Mucosa of descending colon (tissue), 3 donors: ENCODE measurements at places on chromosomes 16 and 17. TPM values are rescaled to one million over a fixed set of nuclear protein-coding genes. Genes with fewer than 3 reads are reported as not detected.

DNA sequence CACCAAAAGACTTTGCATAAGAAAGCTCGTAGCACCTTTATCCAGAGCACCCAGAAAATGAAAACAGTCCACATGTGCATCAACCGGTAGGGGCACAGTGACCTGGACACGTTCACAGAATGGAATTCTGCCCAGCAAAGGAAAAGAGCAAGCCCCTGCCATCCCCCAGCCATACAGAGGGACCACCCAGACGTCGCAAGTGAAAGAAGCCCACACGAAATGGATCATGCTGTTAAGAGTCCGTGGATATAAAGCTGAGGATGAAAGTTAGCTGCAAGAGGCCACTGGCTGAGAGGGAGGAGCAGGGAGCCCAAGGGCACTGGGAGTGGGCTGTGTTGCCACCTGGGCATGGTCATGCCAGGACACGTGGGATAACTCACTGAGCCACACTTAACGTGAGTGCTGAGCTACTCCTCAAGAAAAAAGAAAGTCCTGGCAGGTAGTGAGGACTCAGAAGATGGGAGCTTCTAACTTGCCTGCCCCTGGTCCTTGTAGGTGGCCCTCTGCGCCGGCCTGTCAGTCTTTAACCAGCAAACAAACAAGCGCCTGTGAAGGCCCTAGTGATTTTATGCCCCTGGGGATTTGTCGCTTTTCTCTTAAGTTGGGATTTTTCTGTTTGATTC lies 190.7 kb downstream of the C16orf95 start:
- DNase-seq = no peak

- DNase-seq = no peak
Observed at GRCh38 chr16:15483857-15484256, 49.5 kb downstream of the BMERB1 start.

- no peak for DNase-seq
Observed at GRCh38 chr17:60920107-60920506, 242.5 kb downstream of the BCAS3 start.

DNA sequence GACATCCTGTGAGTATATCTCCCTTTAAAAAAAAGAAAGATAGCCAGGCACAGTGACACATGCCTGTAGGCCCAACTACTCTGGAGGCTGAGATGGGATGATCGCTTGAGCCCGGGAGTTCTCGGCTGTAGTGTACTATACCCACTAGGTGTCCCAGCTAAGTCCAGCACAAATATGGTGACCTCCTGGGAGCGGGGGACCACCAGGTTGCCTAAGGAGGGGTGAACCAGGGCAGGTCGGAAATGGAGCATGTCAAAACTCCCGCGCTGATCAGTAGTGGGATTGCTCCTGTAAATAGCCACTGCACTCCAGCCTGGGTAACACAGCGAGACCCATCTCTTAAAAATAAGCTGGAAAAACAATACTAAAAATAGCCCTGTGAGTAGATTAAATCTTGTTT lies 29.4 kb downstream of the GINS2 start:
- peak; percentile 27 for DNase-seq

GRCh38 chr17:1830288-1830687 lies 483 bp downstream of the RPA1 start:
- peak; percentile 10 for DNase-seq

DNA sequence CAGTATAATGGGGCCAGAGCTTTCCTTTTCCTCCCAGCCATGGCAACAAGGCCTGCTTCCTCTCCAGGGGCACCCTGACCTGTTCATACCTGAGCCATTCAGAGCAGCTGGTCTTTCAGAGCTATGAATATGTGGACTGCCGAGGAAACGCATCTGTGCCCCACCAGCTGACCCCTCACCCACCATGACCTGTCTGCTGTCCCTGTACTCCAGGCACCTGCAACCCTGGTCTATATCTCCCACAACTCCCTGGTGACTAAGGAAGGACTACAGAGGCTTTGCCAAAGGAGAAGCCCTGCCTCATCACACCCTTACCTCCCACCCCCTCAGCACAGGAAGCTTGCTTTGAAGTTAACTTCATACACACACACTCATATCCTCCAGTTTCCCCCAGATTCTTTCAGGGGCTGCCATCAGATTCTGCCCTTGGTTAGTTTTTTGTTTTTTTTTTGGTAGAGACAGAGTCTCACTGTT lies 6.0 kb downstream of the TMEM106A start:
- no peak for DNase-seq

DNA sequence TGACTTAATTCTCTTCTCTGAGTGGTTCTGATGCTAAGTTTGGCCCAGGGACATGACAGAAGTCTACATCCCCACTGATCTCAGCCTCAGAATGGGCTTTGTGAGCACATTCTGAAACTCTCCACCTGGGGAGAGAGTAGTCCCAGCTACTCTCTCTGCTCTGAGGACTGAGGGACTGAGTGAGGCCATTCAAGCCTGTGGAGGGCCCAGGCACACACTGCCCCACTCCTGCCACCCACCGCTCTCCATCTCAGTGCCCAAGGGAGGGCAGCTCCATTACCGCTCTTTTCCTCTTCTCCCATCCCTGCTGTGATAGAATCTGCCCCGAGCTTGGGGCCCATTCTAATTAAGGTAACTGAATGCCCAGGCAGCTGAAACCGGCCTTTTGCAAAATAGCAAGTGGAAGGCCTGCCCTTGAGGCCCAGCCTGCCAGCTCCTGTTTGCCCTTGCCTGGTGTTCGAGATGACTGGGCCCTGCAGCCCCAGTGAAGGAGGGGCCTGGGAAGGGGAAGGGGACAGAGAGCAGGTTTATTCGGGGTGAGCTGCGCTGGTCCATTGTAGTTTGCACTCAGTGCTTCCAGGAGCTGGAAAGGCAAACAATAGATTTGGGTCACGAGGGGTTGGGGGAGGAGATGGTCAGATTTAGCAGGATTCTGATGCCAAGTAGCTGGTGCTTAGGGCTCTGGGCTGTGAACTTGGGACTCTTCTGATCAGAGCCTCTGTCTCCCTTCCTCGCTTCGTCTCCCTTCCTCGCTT lies 76.2 kb downstream of the RAB11FIP4 start:
- no peak for DNase-seq

- DNase-seq = no peak
Observed at GRCh38 chr16:56709443-56710040, 20.4 kb upstream of the NUP93 start.

DNA sequence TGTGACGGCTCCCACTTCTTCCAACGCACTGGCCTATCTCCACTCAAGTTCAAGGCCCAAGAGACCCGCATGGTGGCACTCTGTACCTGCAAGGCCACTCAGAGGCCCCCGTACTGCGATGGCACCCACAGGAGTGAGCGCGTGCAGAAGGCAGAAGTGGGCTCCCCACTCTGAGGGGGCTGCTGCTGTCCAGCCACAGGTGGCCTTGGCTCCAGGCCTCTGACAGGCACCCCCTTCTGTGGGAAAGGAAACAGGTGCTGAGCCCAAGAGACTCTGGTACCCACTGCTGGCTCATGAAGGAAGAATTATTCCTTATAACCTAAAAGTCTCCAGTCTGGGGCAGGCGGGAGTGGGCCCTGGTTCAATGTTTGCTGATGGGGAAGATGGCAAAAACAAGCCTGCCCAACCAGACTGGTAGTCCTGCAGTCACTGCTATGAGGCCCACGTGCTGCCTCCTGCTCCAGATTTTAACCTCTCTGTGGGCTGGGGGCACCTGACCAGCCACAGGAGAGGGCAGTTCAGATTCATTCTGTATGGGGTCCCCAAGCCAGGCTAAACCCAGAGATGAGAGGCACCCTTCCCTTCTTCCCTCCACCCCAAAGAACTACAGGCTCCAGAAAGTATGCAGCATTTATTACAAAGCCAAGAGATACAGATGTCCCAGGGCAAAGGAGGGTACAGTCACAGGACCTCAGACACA lies 3.3 kb downstream of the CISD3 start:
- no peak for DNase-seq

GRCh38 chr16:85936816-85937215 lies 37.9 kb downstream of the IRF8 start:
- no peak for DNase-seq

DNA sequence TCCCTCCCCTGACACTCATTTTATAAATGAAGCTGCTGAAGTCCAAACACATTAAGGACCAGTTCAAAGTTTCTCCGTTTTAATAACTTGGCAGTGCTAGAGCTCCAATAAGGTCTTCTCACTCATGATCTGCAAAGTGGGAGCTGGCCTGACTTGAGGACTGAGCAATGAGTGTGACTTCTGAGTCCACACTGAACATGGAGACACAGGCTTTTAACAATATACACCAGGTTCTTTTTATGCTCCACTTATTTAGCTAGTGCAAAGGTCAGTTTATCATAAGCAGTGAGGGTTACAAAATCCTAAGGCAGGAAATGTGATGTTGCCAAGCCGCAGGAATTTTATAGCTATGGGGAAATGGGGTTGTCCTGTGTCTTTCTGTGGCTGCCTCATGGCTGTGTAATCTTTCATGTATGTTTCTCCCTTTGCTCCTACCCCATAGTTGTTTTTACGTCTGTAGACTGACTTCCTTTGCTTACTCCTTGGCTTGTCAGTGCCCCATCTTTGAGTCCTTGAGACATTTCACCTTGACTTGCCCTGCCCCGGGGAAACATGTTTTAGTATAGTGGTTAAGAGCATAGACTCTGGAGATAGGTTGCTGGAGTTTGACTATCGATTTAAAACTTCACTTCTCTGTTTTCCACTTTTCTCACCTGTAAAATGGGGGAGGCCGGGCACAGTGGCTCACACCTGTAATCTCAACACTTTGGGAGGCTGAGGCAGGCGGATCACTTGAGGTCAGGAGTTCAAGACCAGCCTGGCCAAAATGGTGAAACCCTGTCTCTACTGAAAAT lies 12.2 kb upstream of the MMD start:
- peak; percentile 73 for DNase-seq

GRCh38 chr17:73586921-73587602 lies 57.2 kb downstream of the SDK2 start:
- no peak for DNase-seq

DNA sequence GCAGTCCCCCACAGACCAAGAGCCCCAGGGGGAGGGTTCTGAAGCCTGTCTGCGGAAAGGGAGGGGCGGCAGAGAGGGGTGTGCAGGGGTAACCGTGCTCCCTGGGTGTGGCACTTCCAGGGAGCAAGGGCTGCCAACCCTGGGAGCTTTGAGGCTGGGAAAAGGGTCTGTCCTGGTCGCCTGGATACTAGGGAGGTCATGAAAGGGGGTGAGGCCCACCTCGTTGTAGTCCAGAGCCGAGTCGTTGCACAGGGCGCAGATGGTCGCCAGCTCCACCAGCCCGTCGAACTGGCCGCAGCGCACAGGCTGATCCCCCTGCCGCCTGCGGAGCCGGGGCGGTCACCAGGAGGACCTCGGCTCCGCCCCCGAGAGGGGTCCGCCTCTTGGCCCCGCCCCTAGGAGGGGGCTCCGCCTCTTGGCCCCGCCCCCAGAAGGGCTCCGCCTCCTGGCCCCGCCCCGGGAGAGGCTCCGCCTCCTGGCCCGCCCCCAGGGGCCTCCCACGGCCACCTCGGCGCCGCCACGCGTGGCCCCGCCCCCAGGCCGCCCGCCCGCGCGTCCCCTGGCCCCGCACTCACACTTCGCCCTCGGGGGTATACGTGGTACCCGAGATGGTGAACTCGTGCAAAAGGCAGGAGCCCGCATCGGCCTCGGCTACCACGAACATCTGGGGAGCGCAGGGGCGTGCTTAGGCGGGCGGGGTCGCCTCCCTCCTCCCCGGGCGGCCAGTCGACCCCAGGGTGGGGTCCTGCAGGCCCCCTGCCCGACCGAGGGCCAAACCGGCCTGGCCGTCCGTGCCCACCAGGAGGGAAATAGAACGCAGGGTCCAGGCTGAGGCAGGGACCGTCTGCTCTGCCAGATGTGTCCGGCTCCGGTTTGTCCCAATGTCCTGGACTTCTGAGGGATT lies 19.5 kb downstream of the ATP2A3 start:
- no peak for DNase-seq

DNA sequence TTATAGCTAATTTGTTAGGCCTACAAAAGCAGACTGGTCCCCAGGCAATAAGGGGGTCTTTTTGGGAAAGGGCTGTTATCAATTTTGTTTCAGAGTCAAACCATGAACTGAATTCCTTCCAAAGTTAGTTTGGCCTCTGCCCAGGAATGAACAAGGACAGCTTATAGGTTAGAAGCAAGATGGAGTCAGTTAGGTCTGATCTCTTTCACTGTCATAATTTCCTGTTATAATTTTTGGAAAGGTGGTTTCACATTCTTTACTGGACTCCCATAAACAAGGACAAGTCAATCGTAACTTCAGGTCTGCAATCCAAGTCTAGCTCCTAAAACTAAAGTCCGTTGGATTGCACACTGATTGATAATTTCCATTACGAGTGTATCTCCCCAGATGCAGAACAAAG lies 30.1 kb upstream of the SHCBP1 start:
- DNase-seq = no peak

DNA sequence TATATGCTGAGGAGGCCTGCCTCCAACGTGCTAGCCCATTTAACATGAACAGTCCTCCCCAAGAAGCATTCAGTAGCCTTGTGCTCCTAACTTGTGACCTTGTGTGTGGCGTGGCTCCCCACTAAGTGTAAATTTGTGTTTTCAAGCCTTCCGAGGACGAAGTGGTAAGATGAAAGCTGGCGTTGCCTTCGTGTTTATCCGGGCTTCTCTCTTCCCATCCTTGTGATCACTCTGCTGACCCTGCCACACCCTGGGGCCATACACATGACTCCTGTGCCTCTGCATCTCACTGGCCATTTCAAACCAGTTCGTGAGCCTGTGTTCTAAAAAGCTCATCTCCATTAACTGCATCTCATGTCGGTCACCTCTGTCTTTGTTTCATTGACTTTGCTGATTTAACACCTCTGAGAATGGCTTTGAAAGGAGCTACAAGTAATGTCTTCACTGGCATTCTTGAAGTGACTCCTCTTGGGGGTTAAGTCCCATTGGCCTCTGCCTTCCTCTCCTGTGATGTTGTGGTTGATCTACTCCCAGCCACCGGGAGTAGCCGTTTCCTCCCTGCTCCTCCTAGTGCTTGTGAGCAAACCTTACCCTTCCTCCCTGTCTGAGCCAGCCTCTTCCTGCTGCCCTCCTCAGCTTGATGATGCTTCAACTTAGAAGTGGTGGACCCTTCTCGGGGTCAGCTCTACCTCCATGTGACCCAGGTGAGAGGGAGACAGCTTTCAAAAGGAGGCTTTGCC lies 27.4 kb upstream of the NAGLU start:
- DNase-seq = no peak

DNA sequence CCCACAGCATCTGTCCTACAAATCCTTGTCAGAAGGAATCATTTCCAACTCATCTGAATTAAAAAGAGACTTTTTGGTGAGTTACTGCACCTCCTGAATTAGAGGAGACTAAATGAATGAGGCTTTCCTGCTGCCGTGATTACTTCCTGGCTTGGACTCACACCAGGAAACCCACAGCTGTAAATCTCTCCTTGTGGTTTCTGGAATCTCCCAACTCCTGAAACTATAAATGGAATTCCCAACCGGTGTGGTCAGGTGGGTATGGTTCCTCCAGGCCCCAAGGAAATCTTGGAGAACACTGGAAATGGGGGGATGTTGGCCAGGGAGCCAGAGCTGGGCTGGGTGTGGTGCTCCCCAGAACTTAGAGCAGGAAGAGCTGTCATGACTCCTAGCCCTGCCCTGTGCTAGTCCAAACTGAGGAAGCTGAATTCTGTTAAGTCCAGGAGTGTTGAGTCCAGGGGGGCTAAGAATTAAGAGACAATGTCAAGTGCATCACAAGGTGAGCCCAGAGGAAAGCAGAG lies 216.4 kb downstream of the GSG1L start:
- DNase-seq = no peak

- no peak for DNase-seq
Observed at GRCh38 chr16:52537516-52537915, 9.4 kb downstream of the TOX3 start.

- DNase-seq = no peak
Observed at GRCh38 chr17:43873091-43873490, 26.1 kb downstream of the CD300LG start.

The CAMKK1 gene
- total RNA-seq = 6.2 TPM

The KIFC3 gene
- total RNA-seq = 3.7 TPM

The GFAP gene
- total RNA-seq = not detected

The MLLT6 gene
- total RNA-seq = 112 TPM

The CDRT15 gene
- total RNA-seq = not detected

The TIMP2 gene
- total RNA-seq = 91.3 TPM
